Large intestine (tissue), 12 donors: ENCODE measurements at places on chromosomes 3 and 15.

- no peak for DNase-seq
Observed at GRCh38 chr3:108493862-108494261, 16.5 kb downstream of the MYH15 start.

DNA sequence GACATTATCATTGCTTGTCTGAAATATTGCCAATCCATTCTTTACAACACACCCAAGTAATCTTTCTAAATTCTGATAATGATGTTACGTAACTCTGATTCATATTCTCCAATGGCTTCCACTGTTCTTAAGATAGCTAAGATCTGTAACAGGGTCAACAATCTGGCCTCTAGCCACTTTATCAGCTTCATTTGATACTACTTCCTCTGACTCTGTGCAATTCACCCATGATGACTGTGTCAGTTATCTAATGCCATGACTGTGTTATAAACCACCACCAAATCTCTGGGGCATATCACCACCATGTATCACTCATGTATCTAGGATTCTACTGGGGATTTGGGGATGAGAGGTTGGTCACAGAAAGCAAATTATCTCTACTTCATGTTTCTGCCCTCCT, 44.0 kb downstream of the CD200 start:
- DNase-seq = no peak

DNA sequence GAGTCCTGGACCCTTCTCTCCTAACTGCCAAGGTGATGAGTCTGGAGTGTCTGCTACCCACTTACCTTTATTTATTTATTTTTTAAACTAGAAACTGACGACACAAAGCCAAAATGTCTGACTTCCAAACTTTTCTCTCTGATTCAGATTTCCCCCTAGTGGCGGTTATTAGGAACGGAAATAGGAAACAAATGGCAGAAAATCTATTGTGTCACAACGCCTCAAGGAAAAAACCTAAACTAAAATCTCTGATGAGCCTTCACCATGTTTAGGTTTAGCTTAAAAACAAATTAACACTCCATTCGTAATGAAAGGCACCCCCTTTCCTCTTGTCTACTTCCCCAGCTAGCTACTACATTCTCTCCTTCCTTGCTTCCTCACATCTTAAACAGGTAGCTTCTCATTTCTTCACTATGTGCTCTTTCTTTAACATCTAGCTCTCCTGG, 94.0 kb upstream of the MEX3B start:
- no peak for DNase-seq

GRCh38 chr15:85071061-85071460, 89.4 kb downstream of the PDE8A start:
- DNase-seq = no peak

DNA sequence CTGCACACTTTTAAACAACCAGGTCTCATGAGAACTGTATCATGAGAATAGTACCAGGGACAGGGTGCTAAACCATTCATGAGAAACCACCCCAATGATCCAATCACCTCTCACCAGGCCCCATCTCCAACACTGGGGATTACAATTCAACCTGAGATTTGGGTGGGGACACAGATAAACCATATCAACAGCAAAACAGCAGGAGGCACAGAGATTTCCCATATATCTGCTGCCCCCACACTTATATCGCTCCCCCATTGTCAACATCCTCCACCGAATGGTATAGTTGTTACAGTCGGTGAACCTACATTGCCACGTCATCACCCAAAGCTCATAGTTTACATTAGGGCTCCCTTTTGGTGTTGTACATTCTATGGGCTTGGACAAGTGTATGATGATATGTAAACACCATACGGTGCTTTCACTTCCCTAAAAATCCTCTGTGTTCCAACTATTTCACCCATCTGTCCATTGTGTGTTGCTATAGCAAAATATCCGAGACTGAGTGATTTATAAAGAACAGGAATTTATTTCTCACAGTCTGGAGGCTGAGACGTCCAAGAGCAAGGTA, 224.8 kb downstream of the FAM43A start:
- DNase-seq = no peak

DNA sequence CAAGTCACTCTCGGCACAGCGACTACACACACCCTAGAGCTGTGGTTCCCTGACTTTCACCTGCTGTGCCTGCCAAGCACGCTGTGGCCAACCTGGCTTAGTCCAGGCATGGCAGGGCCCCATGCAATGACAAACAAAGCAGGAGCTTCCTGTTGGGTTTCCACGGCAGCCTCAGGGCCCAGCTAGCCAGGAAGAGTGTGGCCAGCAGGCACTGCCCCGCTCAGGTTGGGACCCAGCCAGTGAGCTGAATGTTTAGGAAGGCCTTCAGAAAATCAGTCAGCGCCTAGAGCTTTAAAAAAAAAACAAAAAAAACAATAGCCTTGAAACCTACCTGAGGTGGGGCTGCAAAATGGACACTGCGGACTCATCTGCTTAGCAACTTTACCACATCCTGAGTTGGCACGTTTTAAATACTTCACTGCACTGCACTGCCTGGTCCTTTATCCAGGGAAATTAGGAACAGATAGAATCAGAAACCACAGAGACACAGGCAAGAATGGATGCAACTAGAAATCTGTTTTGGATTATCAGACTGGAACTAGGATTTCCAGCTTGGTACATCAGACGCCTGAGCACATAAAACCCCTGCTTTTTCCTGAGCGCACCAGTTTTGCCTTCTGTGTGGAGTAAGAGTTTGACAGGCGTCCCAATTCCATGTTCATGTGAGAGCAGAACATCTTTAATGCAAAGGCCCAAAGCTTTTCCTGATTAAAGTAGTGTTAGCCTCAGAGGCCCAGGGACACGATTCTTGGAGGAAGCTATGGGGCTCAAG, 36.2 kb upstream of the LDHAL6B start:
- no peak for DNase-seq
